ENCODE measurements at places on chromosomes 1 and 21.

GRCh38 chr1:37890378-37891014 is 31.1 kb upstream of the MTF1 start:
- DNase-seq = peak; percentile 67

- DNase-seq = no peak
These were observed 123.2 kb downstream of the DPYD start for GRCh38 chr1:97797403-97798183.

DNA sequence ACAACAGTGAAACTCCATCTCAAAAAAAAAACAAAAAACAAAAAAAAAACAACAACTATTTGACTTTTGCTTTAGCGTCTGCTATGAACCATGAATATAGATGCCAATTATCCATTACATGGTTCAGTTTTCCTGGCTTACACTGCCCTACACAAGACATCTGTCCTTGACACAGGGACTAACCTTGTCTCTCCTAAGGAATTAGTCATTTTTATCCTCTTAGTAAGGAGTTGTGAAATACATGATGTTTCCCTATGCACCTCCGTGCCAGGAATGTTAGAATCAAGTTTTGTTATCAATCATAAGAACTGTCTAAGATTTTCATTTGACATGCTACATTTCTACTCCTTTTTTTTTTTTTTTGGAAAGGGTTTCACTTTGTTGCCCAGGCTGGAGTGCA is 241.8 kb downstream of the KIF26B start:
- no peak for DNase-seq

- no peak for DNase-seq
These were observed 1.7 kb downstream of the ACTRT2 start for GRCh38 chr1:3022976-3023375.

- DNase-seq = no peak
These were observed 53.4 kb upstream of the CITED4 start for GRCh38 chr1:40915581-40915980.

DNA sequence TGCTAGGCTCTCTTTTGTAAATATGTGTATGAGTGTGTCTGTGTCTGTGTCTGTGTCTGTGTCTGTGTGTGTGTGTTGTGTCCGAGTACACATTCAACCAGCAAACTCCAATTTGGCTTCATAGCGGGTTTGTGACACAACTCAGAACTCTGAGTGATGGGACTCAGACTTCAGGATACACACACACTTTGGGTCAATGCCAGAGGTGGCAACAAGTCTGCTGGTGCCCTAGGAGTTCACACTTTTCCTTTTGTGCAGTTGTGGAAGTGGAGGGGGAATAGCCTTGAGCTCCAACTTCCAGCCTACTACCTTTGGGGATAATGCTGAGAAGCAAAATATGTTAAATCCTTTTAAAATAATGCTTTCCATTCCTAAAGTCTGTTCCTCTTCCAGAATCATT is 16.6 kb upstream of the TBX15 start:
- no peak for DNase-seq

GRCh38 chr1:234572966-234573365 is 37.0 kb downstream of the IRF2BP2 start:
- no peak for DNase-seq

- DNase-seq = no peak
These were observed 926 bp upstream of the MRPL55 start for GRCh38 chr1:228109962-228110488.

DNA sequence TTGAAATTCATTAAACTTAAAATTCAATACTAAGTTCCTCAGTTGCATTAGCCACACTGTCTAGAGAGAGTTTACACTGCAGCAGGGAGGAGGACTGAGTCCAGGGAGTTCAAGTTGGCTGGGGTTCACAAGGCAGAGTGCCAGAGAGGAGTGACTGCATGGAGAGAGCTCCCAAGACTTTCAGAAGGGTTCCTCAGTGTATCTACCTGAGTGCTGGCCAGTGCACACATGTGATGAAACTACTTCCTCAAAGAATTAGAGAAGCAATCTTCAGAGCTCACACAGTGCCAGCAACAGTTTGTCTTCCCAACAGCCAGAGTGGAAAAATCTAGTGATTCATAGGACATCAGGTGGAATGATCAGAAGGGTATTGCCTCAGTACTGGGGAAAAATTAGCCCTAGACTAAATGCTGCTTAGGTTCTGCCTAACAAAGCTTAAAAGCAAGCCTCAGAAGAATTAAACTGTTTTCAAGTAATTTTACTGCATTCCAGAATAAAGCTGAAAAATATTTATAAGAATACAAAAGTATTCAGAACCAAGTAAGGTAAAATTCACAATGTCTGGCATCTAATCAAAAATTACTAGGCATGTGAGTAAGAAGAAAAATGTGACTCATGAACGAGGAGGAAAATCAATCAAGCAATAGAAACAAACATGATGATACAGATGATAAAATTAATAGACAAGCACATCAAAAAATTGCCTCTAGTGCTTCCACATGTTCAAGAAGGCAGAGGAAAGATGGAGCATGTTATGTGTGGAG is 10.4 kb upstream of the WNT3A start:
- no peak for DNase-seq

GRCh38 chr1:102472520-102472919 is 475.8 kb upstream of the OLFM3 start:
- DNase-seq = no peak

GRCh38 chr21:37899146-37899545 is 17.1 kb downstream of the KCNJ6 start:
- DNase-seq = no peak

DNA sequence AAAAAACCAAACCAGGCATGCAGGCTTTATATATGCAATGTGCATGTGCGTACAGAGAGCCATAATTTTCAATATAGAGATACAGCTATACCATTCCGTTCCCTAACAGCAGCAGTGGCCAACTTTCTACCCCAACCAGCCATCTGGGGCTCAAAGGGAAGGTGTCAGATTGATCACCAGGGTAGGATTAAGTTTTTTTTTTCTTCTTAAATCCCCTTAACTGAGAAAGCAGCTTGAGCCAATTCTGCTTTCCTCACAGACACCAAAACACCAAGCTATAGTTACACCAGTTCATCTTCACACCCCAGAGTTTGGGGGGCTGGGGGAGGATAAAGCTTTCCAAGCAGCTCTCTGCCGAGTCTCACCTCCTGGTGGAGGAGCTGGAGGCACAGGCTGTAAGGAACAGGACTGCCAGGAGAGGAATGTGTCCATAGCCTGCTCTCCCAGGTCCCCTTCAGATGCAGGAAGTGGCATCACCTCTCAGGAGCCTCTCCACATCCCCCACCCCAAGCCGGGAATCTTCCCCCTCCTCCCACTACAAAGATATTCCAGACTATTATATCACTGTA is 87.9 kb downstream of the SSBP3 start:
- DNase-seq = no peak

GRCh38 chr21:33881689-33882440 is 33.7 kb downstream of the ATP5PO start:
- DNase-seq = no peak

- DNase-seq = no peak
These were observed 4.0 kb upstream of the NKAIN1 start for GRCh38 chr1:31243501-31244286.

GRCh38 chr1:64855557-64855956 is 110.7 kb downstream of the RAVER2 start:
- no peak for DNase-seq

DNA sequence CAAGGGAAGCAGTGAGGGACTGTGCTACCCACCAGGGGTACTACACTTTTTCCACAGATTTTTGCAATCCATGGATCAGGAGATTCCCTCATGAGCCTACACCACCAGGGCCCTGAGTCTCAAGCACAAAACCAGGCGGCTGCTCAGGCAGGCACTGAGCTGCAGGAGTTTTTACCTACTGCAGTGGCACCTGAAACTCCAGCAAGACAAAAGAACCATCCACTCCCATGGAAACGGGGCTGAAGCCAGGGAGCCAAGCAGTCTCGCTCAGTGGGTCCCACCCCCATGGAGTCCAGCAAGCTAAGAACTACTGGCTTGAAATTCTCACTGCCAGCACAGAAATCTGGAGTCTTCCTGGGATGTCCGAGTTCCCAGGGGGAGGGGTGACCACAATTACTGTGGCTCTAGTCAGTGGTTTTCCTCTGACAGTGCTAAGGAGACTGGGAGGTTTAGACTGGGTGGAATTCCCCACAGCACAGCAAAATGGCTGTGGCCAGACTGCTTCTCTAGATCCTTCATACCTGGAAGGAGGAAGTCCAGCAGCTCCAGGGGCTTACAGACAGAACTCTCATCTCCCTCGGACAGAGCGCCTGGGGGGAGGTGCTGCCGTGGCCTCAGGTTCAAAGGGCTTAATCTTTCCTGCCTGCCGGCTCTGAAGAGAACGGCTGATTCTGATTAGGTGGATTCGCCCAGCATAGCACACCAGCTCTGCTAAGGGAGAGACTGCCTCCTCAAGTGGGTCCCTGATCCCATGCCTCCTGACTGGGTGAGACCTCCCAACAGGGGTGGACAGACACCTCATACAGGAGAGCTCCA is 437.8 kb downstream of the LTN1 start:
- no peak for DNase-seq

GRCh38 chr1:38685388-38685787 is 174.2 kb downstream of the RRAGC start:
- no peak for DNase-seq

DNA sequence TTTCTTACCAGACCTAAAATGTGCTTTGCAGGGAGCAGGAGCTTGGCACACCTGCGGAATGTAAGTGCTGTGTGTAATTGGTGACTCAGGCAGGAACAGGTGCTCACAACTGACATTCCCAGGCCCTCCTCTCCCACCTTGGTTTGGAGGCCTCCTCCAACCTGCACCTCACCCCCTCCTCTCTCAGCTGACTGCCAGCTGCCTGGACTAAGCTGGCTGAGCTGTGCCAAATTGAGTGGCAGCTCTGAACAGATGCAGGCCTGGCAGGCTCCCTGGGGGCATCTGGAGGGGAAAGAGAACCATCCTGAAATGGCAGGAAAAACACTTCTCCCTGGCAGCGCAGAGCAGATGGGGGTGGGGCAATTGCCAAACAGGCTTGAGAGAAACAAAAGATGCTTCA is 91.7 kb upstream of the PGBD5 start:
- DNase-seq = peak; percentile 28

GRCh38 chr1:14884614-14885175 is 268.9 kb upstream of the TMEM51 start:
- no peak for DNase-seq

- no peak for DNase-seq
These were observed 31.5 kb downstream of the WARS2 start for GRCh38 chr1:119108988-119109387.

- DNase-seq = no peak
These were observed 182.0 kb downstream of the ST6GALNAC3 start for GRCh38 chr1:76256289-76257223.

GRCh38 chr1:112985123-112985522 is 29.1 kb upstream of the SLC16A1 start:
- DNase-seq = no peak

- DNase-seq = no peak
These were observed 64.3 kb downstream of the IL23R start for GRCh38 chr1:67230539-67230938.

- DNase-seq = no peak
These were observed 16.0 kb downstream of the NPHP4 start for GRCh38 chr1:5976231-5976630.

- DNase-seq = no peak
These were observed 196.2 kb downstream of the ZC3H11B start for GRCh38 chr1:219416598-219417238.

GRCh38 chr1:93552741-93553455 is 105.0 kb downstream of the FNBP1L start:
- DNase-seq = no peak

GRCh38 chr1:10007169-10007568 is 10.1 kb downstream of the RBP7 start:
- DNase-seq = no peak

Data from NCI-H510A (cell line).